Skeletal muscle cell (primary cell): ENCODE measurements at places on chromosomes 7 and 10.

GRCh38 chr10:82867056-82867455 is 992.1 kb downstream of the NRG3 start:
- DNase-seq = peak; percentile 4

DNA sequence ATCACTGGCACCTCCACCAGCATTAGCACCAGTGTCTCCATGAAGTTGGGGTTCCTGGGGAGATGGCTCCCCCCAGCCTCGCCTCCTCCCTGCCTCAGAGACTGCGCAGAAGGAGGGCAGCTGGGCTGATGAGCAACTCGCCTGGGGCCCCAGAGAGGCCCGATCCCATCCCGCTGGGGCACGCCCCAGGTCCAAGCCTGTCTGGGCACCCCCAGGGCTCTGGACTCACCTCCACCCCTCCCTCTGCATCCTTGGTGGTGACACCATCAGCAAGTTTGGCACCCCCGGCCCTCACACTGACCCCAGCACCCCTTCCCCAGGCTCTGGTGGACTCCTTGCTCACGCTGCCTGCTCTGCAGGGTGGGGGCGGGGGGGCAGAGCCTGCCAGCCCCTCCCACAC is 89.5 kb downstream of the LHPP start:
- DNase-seq = no peak

- DNase-seq = no peak
These were observed 246.7 kb downstream of the MGMT start for GRCh38 chr10:129713659-129714265.

DNA sequence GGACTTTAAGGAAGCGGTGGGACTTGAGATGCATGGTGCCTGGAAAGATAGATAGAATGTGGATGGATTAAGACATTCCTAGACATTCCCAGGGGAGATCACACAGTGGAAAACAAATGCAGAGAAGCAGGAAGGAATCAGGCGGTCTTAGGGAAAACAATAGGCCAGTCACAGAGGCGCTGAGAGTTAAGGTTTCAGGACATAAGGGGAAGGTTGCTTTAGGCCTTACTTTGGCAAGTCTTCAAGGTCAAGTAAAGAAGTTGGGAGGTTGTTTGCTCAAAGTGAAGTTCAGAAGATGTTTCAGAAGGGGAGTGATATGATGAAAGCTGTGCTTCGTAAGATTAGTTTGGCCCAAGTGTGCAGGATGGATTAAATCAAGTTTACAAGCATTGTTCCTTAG is 109.4 kb downstream of the SUGCT start:
- DNase-seq = no peak

DNA sequence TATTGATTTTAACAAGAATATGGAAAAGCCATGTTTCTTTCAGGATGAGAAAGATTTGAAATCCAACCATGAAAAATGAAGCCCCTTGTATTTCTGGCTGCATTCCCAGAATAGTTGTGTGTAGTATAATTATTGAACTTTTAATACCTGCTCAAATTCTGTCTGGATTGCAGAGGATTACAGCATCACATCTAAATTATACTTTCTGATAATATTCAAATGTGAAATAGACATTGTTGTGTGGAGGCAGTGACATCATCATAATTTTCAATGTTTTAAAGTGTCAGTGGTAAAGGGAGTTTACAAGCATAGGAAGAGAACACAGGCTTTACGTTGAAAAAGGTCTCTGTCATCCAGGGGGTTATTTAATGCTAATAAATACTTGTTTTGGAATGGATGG is 93.4 kb downstream of the POLL start:
- DNase-seq = no peak

- DNase-seq = no peak
These were observed 18.9 kb upstream of the ZNF138 start for GRCh38 chr7:64775289-64775688.

- DNase-seq = no peak
These were observed 263.6 kb upstream of the AUTS2 start for GRCh38 chr7:69334701-69335100.

GRCh38 chr10:21888959-21889358 is 114.6 kb downstream of the DNAJC1 start:
- DNase-seq = no peak

DNA sequence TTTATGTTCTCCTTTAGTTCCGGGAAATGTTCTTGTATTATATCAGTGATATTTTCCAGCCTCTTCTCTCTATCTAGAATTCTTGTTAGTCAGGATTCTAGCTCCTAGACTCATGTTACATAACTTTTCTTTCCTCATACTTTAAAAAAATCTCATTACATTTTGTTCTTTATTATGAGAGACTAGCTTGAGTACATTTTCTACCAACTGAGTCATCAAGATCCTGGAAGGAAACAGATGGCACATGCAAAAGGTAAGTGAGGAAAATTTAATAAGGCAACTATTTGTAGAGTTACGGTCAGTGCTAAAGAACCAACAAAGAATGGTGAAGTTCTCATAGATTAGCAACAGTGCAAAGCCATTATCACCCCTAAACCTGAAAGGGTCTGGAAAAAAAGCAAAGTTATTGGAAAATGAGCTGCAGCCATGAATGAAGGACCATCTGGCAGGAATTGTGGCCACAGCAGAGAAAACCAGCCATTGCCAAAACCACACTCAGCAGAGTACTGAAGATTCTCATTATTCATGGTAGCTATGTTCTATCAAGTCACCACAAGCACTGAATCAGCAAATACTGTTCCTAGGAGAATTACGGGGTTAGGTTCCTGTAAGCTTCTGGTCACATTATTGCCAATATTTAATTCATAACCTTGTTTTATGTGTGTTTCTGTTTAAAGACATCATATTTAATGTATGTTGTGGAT is 98.3 kb upstream of the C7orf33 start:
- DNase-seq = no peak

DNA sequence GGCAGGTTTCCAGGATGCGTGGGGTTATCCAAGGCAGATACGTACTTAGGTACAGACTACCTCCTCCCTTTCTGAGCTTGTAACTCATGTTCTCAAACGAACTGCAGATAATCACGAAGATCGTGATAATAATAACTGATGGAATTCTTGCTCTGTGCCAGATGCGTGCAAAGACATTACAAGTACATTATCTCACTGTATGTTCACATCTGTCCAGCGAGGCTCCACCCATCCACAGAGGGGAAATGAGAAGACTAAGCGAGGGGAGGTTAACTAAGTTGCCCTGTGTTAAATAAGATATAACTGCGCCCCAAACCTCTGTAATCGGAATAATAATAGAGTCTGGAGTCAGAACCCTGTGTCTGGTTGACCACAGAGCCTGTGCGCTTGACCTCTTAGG is 1.9 kb downstream of the GALNT17 start:
- no peak for DNase-seq

GRCh38 chr7:134287916-134288659 is 28.6 kb downstream of the SLC35B4 start:
- DNase-seq = no peak

- no peak for DNase-seq
These were observed 98.8 kb upstream of the CDK1 start for GRCh38 chr10:60679388-60679990.

- peak; percentile 78 for DNase-seq
These were observed 168.4 kb downstream of the SORCS3 start for GRCh38 chr10:104809288-104810090.

- no peak for DNase-seq
These were observed 116.1 kb downstream of the HIBADH start for GRCh38 chr7:27546610-27547009.

DNA sequence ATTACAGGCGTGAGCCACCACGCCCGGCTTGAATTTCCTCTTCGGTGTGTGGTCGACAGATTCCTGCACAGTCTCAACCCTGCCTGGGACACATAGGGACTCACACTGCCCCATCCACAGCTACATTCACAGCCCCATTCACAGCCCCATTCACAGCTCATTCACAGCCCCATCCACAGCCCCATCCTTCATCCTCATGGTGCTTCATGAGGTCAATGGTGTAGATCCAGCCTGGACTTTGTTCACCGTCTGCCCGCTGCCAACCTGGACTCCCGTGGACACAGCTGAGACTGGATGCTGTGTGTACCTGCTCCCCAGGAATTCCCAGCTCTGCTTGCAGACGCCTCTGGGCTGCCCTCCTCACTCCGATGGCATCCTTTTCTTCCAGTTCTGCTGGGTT is 5.2 kb downstream of the IDI2 start:
- no peak for DNase-seq

DNA sequence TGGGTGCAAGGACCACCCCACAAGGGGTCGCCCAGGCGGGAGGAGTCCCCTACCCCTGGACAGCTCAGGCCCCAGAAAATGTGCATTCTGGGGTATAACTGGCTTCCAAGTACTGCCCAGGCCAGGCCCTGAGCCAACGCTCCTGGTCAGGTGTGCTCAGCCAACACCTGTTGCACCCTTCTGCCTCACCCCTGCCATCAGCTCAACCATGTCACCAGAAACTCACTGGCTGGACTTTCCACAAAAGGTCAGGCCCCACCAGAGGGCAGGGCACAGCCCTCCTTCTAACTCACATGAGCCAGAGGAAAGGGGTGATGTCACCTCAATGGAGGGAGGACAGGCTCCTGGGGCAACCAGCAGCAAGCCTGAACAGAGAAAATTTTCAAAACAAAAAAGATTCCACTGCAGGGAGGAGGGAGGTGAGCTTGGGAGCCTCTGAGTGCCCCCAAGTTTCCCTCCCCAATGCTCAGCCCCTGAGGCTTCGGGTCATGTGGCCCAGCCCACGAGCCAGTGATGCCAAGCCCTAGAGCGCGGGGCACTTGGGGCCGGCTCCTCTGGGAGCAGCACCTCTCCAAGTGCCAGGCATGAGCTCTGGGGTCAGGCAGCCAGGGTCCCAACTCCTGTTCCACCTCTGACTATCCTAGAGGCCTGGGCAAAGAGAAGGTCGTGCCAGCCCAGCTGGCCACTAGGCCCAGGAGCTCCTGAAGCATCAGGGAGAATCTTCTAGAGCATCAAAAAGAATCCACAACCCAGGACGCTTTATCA is 2.2 kb downstream of the OGDHL start:
- no peak for DNase-seq

DNA sequence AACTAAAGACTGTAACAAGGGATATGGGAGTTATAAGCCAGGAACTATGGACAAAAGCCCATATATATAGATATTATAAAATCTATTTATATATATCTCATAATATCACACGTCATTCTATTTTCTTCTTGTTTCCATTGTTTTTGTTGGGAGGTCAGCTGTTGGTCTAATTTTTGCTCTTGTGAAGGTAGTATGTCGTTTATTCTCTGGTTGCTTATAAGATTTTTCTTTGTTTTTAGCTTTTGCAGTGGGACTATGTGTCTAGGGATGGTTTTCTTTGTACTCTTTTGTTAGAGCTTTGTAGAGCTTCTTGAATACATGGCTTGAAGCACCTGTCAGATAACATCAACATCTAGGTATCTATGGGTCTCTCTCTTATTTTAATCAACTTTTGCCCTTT is 14.0 kb downstream of the ARL4A start:
- DNase-seq = no peak

GRCh38 chr7:128168667-128169210 is 72.3 kb upstream of the LEP start:
- DNase-seq = no peak
